Nucleus accumbens (tissue), 56 donors: ENCODE measurements at places on chromosomes 5 and 9.

DNA sequence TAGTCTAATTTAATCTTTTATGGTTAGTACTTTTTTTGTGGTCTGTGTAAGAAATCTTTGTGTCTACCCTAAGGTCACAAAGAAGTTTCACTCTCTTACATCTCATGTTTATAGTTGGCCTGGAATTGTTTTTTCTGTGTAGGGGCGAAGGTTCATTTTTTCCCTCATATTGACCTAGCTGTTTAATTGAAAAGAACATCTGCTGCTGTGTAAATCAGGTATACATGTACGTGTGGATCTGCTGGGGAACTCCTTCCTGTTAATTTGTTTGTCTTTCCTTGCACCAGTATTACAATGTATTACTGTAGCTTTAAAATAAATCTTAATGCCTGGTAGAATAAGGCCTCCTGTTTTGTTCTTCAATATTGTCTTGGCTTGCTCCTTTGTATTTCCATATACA, 37.8 kb downstream of the EXOSC2 start:
- DNase-seq: no peak

DNA sequence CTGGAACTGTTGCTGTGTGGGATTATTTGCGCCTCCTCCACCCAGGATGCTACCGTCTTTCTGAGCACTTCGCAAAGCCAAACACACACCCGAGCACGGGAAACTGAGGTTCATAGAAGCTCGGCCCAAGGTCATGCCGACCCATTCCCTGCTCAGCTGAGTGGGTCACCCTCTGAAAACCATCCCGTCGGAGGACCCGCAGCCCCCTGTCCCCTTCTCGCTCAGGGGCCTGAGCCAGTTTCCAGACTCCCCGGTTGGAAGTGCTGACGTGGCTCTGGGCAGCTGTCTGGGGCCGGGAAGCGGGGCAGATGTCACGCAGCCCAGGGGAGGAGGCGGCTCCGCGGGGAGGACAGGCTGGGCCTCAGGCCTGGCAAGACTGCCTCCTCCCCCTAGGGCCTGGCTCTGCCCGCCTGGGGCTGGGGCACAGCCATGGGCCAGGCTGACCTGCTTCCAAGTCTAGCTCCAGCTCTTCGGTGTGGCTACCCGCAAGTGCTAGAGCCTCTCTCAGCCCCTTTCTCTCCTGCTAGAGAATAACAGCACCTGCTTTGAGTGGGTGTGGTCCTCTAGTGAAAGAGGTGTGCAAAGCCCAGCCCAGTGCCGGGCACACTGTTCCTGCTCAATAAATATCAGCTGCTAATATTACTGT, 9.9 kb upstream of the CXXC5 start:
- DNase-seq: peak; percentile 75

DNA sequence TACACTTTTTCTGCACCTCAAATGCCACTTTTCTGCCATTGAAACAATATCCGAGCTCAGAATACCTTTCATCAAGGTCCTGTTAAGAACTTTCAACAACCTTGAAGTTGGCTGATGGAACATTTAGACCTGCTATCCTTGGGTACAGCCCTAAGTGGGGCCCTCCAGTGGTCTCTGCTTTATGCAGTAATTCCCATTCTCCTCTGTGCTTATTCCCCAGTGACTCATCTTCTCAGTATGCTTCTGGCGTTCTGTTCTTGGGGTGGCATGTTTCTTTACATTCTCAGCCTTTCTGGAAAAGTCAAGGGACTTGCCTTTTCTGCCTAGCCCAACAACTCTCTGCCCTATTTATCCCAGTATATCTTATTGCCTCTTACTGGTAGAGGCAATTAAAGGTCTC, 7.1 kb downstream of the ANP32B start:
- no peak for DNase-seq

- DNase-seq: no peak
These were observed 379.3 kb downstream of the KDM4C start for GRCh38 chr9:7137040-7137439.

DNA sequence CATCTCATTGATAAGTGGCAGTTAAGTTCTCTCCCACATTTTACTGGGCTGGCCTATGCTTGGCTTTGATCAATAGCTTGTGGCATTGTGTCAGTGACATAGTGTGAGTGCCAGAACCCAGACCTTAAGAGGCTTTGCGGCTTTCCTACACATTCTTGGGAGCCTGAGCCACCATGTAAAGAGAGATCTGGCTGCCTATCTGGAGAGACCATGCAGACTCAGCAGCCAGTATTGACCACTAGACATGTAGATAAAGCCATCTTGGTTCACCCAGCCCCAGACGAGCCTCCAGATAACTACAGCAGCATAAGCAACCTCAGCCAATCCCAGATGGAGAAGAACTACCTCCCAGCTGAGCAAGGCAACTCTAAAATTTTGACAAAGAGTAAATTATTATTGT, 28.6 kb downstream of the C9orf153 start:
- no peak for DNase-seq

GRCh38 chr5:4639946-4640345, 500.2 kb upstream of the ADAMTS16 start:
- no peak for DNase-seq

DNA sequence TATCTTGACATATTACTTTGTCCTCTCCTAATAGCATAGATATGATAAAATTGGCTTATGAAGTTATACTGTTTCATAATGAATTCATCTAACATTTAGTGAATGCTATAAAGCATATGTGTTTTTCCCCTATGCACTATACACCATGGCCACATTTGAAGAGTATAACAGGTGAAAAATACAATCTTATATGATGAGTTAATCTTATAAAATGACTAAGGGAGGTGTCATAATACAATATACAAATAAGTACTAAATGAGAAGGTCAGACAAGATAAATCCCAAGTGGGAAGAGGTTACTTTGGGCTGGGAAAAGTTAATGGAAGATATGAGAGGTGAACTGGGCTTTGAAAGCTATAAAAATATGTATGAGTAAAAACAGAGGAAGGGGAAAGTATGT, 174.4 kb downstream of the PCSK1 start:
- DNase-seq: no peak

- no peak for DNase-seq
These were observed 123.7 kb downstream of the C9orf50 start for GRCh38 chr9:129497005-129497812.

- no peak for DNase-seq
These were observed 53.2 kb upstream of the HMHB1 start for GRCh38 chr5:143758750-143759149.

- DNase-seq: no peak
These were observed 302.1 kb downstream of the EFNA5 start for GRCh38 chr5:107368615-107369014.

GRCh38 chr9:35488021-35488420, 1.9 kb upstream of the RUSC2 start:
- DNase-seq: no peak

- DNase-seq: peak; percentile 94
These were observed at the start of gene RFX3 for GRCh38 chr9:3525836-3526164. RFX3 (minus strand) TSS chr9:3526001; CDS start chr9:3395588, 130,413 bp downstream.

GRCh38 chr9:121929893-121930875, 162.9 kb downstream of the TTLL11 start:
- no peak for DNase-seq

- DNase-seq: no peak
These were observed 34.7 kb downstream of the FBXW2 start for GRCh38 chr9:120758544-120758943.

GRCh38 chr9:124297551-124297901, 39.8 kb downstream of the NEK6 start:
- DNase-seq: peak; percentile 64

- no peak for DNase-seq
These were observed 652 bp upstream of the TMEM161B start for GRCh38 chr5:88269222-88269771.

DNA sequence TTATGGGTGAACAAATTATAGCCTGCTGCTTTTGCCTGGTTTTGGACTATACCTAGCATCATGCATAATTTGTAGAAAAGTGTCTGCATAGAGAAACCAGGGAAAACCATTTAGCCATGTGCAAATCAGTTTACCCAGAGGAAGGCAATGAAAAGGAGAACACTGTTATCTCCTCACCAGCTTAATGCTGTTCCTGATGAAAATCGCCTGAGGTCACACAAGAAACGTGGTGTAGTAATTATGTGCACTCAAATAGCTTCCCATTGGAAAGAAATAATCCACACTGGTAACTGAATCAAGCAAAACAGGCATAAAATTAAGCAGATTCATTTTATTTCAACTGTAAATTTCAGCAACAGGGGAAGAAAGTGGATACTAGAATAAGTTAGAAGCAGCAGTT, 51.7 kb upstream of the FAM240B start:
- no peak for DNase-seq

DNA sequence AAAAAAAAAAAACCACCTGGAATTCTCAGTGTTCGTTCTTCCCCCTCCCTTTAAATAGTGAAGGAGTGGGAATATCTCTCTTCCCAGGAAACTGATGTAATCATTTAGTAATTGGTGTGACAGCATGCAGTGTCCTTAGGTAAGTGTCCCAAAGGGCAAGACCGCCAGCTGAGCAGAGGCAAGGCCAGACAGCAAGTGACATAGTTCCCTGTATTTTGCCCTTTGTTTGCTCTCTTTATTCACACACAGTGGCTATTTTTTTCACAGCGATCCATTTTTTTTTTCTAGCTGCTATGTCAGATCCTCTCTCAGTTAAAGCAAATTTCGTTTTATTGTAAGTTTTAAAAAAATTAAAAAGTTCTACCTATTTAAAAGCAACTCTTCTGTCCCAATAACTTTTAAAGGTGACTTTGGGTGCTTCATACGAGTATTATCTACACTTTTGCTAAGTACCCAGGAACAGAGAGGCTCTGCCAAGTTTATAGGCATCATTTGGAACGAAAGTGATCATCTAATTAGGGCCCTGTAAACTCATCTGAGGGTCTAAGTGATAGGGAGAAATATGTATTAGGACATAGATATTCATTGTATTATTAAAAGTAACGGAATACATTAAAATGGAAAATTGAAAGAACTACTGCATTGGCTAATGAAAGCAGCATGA, 98.2 kb upstream of the ALDH1A1 start:
- DNase-seq: no peak

DNA sequence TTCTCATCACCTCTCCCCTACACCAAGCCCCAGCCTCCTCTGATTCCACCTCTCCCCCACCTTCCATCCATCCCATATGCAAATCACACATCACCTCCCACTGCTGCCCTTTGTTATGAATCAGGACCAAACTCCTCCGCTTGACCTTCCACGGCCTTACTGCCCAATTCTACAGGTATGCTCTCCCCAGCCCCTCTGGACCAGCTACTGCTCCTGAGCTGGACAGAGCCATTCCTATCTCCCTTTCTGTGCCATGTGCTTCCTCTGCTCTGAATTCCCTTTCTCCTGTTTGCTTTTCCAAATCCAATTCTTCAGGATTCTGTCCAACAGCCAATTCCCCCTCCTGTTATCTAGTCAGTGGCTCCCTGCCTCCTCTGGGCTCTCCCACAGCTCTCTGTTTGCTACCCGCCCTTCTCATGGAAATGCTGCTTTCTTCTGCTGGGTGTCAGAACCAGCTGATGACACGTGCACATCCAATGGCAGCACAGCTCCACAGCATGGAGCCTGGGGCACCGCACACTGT, 8.3 kb downstream of the FABP6 start:
- no peak for DNase-seq
